Activated CD4-positive, alpha-beta T cell treated with anti-CD3 and anti-CD28 coated beads, Interleukin-2, amount 50 U/mL, for 24 hours (primary cell): ENCODE measurements at places on chromosomes 13 and 19.

GRCh38 chr13:77781808-77782207 is 84.3 kb downstream of the SLAIN1 start:
- DNase-seq: no peak

GRCh38 chr13:108463340-108463739 is 166.1 kb upstream of the MYO16 start:
- no peak for DNase-seq

- DNase-seq: no peak
These were observed 413.0 kb downstream of the PCDH20 start for GRCh38 chr13:61002686-61003085.

DNA sequence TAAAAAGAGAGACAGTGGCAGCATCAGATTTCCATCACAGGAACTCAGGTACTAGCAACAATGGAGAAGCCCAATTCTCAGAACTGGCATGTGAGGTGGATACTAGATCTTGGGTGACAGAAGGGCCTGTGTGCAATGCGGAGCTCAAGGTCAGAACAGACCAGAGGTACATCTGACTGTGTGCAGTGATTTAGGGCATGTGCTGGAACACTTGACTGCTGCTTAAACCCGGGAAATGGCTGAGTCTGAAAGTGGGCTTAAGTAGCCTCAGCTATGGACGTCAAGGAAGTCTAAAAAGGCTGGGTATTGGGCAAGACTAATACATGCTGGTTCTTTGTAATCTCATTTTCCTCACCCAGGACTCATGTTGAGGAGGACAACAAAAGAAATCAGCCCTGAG is 182.2 kb downstream of the LACC1 start:
- DNase-seq: no peak

DNA sequence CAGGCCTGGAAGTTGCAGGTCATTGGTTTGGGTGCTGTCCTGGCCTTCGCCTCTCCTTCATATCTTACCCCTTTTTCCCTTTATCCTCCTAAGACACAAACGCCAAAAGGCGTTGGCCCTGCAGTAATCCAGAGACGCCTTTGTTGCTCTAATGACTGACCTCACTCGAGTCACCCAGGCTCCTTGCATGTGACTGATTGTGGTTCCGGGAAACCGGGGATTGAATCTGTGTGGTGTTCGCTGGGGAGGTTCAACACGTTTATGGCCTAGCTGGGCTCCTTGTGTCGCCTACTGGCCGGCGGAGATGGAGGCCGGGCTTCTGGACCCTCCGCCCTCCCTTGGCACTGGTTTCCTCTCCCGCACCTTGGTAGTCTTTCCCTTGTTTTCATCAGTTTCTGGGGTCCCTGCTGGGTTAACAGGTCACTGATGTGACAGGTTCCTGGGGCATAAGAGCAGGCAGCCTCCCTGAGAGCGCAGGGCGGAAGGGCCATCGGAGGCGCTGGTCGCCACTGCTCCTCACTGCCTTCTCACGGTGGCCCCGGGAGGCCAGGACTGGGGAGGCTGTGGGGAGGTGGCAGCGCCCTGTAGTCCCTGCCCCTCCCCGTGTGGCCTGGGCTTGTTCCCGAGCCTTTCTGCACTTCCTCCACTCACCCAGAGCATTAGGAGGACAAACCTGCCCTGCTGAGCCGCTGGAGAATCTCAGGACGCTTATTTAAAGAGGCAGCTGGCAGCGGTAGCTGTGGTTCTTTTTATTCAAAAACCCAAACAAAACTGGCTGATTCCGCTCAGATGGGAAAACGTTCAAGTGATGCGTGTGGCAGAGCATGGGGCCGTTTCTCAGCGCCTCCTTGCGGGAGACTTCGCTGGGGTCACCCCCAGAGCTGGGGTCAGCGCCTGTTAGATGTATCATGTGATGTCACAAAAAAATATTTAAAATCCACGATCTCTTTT is 18.1 kb upstream of the NDUFS7 start:
- no peak for DNase-seq

DNA sequence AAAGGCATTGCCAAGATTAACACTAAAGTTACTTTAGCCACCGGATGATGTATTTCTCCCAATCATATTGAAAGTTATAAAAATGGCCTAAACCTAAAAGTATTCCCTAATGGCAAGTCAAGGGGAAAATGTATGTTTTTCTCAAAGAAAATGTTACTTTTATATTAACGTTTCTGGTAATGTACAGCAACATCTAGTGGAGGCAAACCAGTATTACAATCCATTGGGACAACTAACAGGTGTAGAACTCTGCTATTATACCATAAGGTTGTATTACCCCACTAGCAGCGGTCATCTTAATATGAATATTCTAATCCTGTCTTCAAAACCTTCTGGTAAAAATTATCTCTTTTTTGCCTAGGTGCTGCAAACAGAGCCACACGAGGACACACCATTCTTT is 69.2 kb downstream of the ZNF100 start:
- DNase-seq: no peak

DNA sequence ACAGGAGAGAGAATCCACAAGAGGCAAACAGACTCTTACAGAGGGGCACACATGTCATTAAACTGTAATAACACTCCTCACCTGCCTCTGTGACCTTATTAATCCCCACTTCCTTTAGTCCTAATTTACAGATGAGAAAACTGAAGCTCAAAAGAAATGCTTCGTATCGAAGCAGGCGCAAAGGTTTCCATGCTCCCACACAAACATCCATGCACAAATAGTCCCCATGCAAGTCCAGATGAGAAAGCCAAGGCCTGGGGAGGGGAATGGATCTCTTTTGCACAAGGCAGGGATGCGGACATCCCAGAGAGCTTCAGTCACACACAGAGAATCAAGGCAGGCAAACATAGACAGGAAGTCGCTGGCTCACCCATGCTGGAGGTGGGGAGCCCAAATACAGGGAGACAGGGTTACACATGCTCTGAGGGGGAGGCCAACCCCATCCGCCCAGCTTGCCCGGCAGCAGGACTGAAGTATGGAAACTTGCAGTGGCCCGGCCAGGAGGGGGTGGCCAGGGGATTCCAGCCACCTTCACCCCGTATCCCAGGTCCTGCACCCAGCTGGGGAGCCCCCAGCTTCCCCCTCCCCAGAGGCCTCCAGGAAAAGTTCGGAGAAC is 468 bp downstream of the S1PR5 start:
- no peak for DNase-seq

DNA sequence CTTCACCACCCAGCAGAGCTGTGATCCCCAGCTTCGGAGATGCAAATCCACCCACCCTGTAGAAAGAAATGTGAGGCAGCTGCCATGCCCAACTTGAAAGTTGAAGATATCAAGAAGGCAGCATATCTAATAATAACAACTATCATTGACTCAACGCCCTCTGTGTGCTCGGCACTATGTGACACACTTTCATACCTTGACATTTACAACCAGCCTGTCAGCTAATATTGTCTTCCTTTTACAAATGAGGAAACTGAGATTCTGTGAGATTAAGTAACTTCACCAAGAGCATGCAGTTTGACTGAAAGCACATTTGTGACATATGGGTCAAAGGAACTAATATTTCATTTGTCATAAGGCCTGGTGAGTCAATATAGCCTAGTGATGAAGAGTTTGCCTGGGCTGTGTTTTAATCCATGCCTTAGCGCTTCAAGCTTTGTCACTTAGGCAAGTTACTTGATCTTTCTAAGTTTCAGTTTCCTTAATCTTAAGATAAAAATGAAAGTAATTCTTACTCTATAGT is 137.0 kb downstream of the FLT1 start:
- DNase-seq: no peak

DNA sequence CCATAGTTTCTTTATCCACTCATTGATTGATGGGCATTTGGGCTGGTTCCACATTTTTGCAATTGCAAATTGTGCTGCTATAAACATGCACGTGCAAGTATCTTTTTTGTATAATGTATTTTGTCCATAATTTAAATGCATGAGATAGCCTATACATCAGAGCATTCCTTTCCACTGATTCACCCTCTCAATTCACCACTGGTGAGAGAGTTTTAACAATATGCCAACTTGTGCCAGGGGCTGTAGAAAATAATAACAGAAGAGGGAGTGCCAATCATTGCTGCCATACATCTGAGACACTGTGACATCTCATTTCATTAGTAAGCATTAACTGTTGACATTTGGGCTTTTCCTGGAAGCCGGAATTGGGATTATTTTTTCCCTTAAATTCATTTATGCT is 125.1 kb downstream of the RAP2A start:
- no peak for DNase-seq

DNA sequence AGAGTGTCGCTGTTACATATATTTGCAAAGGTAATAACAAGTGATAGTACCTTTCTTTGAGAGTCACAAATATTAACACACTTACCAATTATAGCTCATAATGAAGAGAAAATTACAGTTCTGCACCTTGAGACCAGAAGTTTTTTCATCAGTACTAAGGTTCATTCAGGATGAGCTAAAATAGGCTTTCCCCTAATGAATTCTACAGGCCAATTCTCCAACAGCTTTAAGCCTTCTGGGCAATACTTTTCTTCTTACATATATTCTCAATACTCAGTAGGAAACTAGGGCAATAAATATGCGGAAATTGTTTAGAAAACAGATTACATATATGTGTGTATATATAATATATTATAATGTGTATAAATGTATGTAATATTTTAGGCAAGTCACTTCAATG is 2672.8 kb upstream of the PCDH20 start:
- DNase-seq: no peak

GRCh38 chr13:76724421-76724820 is 161.8 kb downstream of the KCTD12 start:
- DNase-seq: no peak

DNA sequence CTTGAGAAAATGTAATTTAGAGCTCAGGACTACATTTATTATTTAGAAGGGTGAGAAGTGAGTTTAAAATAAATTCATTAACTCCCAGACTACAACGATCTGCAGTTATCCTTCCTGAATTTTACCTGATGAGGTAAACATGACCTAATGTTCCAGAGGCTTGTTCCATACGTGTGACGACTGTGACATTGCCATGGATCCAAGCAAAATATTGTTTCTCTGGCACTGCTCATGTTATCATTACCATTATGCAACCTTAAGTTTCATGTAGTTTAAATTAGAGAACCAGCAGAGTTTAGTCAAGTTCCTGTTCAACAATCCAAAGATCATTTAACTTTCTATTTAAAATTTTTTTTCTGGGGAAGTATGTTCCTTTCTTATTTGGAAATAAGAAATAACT is 279.6 kb downstream of the KLF5 start:
- DNase-seq: no peak

DNA sequence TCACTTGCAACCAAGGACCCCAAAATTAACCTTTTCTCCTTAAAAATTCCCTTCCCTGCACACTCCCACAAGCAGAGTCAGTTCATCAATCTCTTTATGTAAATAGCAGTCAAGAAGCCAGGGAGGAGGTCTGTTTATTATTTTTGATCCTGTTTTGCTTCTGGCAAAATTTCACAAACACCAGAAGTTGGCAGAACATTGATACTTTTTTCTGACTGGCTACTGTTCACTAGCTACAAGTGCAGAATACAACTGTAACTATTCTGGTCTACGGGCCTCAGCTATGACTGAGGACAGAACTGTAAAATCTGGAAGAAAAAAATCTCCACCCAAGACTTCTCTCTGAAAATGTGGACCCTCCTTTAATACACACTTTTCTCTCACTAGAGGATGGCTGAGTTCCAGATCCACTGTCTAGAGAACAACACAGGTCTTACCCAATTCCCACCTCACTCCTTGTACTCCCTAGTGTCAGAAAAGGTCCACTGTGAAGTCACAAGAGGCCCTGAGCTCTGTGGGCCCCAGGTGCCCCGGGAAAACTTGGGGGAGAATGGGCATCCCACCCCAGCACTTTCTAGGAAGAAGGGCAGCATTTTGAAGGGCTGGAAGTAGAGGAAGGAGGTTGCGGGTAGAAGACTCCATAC is 14.5 kb downstream of the STARD13 start:
- DNase-seq: no peak

- DNase-seq: no peak
These were observed 21.4 kb downstream of the ACER1 start for GRCh38 chr19:6312018-6312417.

DNA sequence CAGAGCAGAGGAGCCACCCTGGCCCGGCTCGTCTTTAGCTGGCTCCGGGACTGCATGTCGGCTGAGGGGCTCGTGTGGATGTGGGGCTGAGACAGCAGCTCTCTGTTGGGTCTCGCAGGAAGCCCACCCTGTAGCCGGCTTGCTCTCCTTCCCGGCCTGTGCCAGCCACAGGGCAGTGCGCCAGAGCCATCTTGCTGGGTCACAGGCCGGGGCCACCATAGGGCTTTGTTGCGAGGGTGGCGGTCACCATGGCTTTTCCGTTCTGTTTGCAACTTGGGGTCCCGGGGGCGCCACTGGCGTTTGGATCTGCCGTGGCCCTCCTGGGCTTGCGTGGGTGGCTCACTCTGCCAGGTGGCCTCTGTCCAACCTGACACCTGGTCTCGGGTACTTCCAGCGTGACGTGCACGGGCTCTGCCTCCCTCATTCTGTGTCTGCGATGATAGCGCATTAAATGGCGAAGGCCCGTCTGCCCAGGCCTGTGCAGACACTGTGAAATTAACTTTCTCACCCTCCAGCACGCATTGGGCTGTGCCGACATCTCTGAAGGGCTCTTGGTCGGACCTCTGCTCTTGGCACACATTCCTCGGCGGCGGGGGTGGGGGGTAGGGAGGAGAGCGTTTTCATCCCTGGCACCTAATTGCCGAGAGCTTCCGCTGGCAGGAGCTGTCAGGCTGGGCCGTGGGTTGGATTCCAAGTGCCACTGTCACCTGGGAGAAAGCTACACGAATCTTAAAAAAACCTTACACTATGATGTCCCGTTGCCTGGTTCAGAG is 95.1 kb downstream of the KDM4B start:
- no peak for DNase-seq

DNA sequence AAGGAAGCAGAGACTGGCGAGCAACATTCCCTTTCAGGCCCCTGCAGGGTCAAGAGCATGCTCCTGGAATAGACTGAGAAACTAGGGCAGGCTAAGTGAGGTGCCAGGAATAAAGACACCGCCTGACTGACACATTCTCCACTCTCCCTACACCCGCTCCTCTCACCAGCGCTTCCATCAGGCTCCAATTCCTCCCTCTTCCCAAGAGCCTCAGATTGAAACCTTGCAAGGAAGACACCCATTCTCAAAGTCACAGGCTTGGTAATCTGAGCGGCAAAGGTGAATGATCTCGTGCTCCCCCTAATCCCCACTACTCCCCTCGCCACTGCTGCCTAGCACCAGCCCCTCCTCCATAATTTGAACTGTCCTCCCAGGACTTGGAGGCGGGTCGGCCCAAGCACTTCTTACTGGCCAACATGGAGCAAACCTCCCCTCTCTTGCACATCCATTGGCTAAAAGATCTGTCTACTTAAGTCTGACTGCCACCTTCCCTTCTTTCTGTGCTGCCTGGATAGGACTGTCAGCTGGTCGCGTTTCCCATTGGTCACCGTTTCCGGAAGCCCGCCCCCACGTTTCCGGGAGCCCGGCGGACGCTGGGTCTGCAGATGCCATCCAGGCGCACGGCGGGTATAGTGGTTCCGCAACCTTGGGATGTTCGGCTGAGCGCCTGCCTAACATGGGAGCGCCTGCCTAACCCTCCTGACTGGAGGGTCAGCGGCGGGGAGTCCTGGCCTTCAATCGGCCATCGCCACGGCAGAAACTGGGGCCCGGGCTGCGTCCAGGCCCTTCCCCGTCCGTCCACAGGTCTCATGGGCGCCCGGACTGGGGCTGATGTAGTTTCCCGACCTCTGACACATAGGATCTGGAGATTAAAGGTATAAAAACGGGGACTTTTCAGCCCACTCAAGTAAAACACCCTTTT is 33.6 kb downstream of the ZNF383 start:
- no peak for DNase-seq

- DNase-seq: no peak
These were observed 71.2 kb downstream of the ING1 start for GRCh38 chr13:110784704-110785103.
